Neural crest cell (in vitro differentiated cells): ENCODE measurements at places on chromosomes 2 and 18.

DNA sequence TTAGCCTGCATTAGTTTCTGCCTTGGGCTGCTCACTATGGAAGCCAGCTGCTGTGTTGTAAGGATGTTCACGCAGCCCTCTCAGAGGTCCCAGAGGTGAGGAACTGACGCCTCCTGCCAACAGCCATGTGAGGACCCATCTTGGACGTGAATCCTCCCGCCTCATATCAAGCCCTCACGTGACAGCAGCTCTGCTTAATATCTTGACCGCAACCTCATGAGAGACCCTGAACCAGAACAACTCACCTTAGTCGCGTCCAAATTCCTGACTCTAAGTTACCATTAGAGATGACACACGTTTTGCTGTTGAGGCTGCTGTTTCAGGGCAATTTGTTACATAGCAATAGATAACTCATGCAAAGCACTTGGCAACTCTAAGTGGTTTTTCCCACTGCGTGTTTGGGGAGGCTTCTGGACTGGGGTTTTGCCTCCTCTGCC lies 97.7 kb downstream of the TMEM17 start:
- DNase-seq: no peak

- no peak for DNase-seq
Measured at GRCh38 chr2:7930800-7931635, 750.8 kb upstream of the ID2 start.

- no peak for DNase-seq
Measured at GRCh38 chr2:239674101-239674980, 273.5 kb upstream of the HDAC4 start.

DNA sequence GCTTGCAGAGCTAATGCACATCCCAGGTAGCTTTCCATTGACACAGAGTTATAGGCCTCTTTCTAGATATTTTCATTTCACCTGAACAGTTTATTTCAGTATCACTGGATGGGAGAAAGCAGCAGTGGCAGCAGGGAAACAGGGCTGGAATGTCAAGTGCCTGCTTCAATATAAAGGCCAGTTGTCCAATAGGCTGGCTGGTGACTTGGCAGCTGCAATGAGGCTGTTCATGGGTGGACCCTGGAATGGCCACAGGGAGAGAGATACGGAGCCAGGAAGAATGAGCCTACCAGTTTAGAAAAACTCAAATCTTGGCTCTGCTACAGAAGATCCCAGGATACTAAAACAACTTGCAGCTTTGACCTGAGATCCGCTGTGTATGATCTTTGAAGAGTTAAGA lies 185.0 kb downstream of the BCL11A start:
- DNase-seq: no peak
